ENCODE measurements at places on chromosomes 1 and 21. TPM values are rescaled to one million over a fixed set of nuclear protein-coding genes. Genes with fewer than 3 reads are reported as not detected.
A peak's percentile ranks its signal among the peaks of the same experiment; 100 is the strongest.

DNA sequence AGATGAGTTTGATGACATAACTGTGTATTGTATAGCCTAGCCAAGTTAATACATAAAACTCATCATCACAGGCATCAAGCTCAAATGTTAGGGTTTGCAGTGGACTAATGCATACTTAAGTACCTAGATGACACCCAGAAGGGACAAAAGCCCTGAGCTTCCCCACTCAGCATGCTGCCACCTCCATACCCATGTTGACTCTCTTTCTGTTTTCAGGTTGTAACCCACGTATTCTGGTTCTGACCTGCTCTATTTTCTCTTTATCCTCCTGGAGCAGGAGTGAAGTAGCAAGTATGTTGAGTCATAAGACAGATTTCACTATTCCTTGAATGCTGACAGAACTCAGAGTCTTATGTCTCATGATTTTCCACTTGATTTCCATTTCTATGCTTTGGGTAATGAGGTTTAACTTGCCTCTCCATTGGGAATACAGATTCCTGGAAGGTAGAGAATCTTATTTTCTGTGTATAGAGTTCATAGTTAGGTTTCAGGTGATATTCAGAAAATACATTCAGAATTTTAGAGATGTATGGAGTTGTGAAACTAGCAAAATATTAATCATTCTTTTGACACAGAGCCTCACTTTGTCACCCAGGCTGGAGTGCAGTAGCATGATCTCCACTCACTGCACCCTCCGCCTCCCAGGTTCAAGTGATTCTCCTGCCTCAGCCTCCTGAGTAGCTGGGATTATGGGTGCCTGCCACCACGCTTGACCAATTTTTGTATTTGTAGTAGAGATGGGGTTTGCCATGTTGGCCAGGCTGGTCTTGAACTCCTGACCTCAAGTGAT lies 122.5 kb upstream of the KCNJ15 start:
- DNase-seq, result no peak

DNA sequence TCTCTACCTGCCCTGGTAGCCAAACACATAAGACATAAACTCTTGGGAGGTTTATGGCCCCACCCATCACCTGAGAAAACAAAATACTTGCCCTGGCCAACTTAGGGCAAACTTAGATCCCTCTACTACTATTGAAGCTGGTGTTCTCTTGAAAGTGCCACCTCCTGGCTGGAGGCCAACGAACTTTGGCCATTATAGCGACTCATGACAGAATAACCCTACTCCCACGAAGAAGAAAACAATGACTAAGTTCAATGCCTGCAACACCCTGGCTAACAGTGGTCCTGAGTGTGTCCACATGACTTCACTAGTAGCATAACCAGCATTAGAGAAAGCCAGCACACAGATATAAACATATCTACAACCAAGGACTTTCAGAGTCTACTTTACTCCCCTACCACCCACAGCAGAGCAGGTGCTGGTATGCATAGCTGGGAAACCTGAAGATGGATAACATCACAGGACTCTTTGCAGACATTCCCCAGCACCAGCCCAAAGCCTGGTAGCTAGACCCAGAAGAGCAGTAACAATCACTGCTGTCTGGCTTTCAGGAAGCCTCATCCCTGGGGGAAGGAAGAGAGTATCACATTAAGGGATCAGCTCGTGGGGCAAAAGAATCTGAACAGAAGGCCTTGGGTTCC lies 81.0 kb downstream of the SLC30A10 start:
- no peak for DNase-seq

GRCh38 chr1:228142155-228142691 lies 2.1 kb downstream of the GUK1 start:
- DNase-seq, result no peak

- no peak for DNase-seq
Observed at GRCh38 chr1:183993132-183993531, 44.4 kb downstream of the COLGALT2 start.

DNA sequence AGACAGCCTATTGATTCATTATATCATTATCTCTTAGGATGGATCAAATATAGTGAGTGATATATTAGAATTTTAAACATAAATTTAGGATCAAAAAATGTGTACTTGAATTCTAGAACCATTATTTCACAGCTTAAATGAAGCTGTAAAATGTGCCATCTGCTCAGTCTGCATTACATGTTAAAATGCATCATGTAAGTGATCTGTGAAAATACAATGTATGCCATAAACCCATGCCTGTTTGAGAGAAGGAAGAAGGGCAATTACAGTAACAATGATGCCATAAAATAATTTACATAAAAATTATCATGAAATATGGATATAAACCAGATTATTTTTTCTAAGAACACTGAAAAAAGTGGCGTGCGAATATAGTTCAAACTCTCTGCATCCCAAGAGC lies 1066.0 kb upstream of the ADGRL4 start:
- DNase-seq, result no peak

DNA sequence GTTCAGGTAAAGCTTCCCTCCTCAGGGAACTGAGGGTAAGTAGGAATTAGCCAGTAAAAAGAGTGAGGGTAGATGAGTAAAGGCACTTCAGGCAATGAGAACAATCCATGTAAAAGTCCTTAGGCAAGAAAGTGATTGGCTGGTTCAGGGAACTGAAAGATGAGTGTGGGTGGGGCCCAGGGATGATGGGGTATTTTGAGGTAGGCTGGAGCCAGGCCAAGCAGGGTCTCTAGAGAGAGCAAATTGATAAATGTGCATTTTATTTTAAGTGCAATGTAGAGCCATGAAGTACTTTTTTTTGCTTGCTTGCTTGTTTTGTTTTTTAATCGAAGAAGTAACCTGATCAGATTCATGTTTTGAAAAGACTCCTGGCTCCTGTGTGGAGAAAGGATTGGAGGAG lies 26.5 kb downstream of the OSBPL9 start:
- no peak for DNase-seq

GRCh38 chr1:228871314-228872061 lies 136.2 kb downstream of the RHOU start:
- no peak for DNase-seq

- DNase-seq, result peak; percentile 12
Observed at GRCh38 chr1:185759061-185759460, 24.9 kb downstream of the HMCN1 start.

- peak; percentile 80 for DNase-seq
Observed at GRCh38 chr1:211378844-211379243, 52.2 kb downstream of the TRAF5 start.

DNA sequence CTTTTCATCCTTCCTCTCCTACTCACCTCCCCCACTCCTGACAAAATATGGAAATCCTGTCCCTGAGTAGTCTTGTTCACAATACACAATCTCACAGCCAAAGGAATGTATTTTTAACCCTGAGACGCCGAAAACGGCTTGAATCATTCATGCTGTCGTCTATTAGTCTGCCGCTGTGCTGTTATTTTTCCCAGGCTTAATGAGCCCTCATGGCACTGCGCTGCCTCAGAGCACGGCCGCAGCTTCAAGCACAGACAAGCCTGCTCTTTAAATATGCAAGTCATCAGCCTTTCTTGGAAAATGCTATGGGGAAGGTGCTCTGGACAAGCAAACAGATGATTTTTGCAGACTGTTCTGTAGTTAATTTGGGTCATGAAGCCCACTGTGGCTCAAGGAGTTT lies 302.7 kb downstream of the DISC1 start:
- DNase-seq, result peak; percentile 67

ANP32E gene
- polyA plus RNA-seq, result 11.9 TPM

PPIAL4G gene
- not detected for polyA plus RNA-seq

RAB25 gene
- not detected for polyA plus RNA-seq

LCE1D gene
- polyA plus RNA-seq, result not detected

All from IMR-90 (cell line).